ENCODE measurements at places on chromosomes 1 and 21.

- DNase-seq: no peak
Measured at GRCh38 chr1:208985231-208985630, 598.3 kb upstream of the CAMK1G start.

- DNase-seq: no peak
Measured at GRCh38 chr1:224433041-224433691, 1.4 kb downstream of the WDR26 start.

DNA sequence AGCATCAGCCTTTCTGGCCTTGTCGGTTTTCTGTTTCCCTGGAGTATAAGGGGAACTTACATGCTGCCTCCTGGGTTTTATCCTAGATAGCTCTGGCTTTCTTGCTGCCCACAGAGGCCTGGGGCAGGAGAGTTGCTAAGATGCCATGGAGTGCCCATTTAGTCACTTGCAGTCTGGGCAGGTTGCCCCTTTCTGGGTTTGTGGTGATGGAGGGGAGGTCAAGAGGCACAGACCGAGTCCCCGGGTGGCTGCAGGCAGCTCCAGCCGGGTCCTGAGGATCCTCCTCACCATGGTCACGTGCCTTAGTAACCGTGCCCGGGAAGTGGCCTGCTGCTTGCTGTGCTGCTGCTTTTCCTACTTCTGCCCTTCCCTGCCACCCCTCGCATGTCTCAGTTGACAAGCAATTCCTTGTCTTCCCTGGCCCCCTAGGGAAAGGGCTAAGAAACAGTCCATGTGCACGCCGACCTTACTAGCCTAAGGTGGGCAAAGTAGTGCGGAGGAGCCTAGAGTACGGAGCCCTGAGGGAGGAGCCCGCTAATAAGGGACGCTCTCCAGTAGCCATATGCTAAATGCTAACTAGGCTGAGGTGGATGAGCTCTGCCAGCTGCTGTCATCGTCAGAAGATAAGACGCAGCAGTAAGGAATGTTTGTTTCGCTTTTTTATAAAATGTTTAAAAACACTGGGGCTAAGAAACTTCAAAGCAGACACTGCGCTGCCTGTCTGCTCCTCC, 34.8 kb downstream of the CLCA1 start:
- DNase-seq: no peak

- no peak for DNase-seq
Measured at GRCh38 chr21:43811262-43812105, 22.1 kb downstream of the RRP1 start.

DNA sequence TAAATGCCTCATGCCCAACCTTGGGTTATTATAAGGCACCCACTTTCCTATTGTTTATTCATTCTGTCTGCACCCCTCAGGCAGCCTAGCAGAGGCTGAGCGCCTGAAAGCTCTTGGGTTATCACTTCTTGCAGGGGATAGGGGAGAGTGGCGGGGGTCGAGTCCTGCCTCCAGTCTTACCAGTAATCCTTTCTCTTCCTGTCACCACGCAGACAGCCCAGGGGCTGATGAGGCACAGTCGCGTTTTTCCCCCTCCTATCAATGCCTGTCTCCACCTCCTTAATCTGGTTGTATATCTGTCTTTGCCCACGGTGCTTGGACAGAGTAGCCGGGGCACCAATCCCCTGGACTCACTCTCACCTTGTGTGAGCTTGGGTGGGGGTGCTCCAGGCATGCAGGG, 733.1 kb downstream of the MATN1 start:
- DNase-seq: no peak

GRCh38 chr1:26418865-26419349, 8.3 kb downstream of the LIN28A start:
- DNase-seq: no peak

- DNase-seq: peak; percentile 62
Measured at GRCh38 chr21:42117229-42117966, 46.3 kb downstream of the UMODL1 start.

DNA sequence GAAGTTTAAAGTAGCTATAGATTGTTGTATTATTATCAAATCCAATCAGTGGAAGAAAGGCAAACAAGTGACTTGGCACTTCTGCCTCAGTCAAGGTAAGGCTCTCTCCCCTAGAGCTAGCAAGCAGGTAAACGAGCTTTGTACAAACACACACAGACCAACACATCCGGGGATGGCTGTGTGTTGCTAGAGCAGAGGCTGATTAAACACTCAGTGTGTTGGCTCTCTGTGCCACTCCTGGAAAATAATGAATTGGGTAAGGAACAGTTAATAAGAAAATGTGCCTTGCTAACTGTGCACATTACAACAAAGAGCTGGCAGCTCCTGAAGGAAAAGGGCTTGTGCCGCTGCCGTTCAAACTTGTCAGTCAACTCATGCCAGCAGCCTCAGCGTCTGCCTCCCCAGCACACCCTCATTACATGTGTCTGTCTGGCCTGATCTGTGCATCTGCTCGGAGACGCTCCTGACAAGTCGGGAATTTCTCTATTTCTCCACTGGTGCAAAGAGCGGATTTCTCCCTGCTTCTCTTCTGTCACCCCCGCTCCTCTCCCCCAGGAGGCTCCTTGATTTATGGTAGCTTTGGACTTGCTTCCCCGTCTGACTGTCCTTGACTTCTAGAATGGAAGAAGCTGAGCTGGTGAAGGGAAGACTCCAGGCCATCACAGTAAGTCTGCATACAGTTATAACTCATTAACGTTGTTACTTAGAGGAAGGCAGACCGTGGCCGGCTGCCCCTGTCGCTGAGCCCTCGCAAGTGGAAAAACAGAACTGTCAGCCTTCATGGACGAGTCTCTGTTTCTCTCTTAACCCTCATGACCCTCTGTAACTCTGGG, at the start of gene PALMD:
PALMD (plus strand) TSS at position 415 of the 833 bp plus-strand sequence; CDS start at position 620, 205 bp downstream.
- DNase-seq: no peak

- no peak for DNase-seq
Measured at GRCh38 chr1:41495210-41495948, 10.9 kb upstream of the EDN2 start.

DNA sequence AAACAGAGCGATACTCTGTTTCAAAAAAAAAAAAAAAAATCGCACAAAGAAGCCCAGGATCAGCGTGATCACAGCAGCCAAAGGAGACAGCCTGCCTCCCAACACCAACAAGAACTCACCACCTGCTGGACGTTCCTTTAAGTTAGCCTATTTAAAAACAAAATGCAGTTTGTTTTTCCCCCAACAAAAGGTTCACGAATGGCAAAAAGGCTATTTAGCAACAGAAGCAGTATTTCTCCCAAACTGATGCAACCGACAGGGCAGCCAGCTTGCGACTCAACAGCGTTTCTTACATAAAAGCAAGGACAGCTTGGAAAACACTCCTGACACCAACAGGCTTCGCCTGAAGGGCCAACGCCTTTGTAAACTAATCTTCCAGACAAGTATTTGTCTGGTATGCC, 6.8 kb downstream of the SSU72 start:
- DNase-seq: no peak

DNA sequence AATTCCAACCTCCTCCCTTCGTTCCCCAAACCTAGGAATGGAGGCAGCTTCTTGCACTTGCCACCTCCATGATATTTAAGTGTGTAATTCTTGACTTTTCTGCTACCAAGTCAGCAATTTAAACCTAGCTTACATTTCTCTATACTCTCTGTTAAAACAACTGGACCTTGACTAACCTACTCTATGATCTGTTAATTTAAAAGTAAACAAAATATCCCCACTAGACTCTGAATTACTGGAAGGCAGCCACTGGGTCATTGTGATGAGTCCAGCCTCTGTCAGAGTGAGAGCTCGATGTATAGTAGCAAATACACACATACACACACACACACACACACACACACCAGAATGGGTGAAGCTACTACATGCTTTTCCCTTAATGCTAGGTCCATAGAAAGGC, 40.0 kb upstream of the DHCR24 start:
- no peak for DNase-seq

- no peak for DNase-seq
Measured at GRCh38 chr1:20867847-20868246, 80.7 kb upstream of the HP1BP3 start.

DNA sequence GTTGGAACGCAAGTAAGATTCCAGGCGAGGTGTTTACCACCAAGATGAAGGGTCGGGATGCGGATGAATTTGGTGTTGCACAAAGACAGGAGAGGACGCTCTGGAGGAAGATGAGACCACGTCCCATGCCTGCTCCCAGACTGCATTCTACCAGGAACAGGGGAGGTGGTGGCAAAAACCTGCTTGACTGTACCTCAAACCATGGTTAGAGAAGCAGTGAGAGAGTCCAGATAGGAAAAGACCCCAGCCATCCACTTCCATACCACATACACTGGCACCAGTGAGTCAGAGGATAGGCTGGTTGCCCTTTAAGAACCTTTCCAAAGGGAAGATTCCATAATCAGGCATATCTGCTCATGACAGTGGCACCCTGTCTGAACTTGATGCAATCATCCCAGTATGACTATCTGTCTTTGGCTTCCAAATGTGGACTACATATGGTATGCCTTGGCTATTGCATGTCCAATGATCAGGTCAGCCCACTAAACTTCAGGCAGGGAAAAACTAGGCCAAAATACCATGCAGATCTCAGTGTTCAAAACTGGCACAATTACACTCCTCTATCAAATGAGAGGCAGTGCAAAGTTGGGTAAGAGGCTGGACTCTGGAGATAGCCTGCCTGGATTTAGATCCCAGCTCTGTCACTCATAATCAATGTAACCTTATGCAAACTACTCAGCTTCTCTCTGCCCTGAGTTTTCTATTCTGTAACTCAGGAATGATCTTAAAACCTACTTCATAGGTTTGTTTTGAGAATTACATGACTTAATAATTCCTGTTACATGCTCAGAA, 20.6 kb downstream of the NPR1 start:
- no peak for DNase-seq

GRCh38 chr21:46057111-46057709, 40.7 kb upstream of the COL6A2 start:
- no peak for DNase-seq

DNA sequence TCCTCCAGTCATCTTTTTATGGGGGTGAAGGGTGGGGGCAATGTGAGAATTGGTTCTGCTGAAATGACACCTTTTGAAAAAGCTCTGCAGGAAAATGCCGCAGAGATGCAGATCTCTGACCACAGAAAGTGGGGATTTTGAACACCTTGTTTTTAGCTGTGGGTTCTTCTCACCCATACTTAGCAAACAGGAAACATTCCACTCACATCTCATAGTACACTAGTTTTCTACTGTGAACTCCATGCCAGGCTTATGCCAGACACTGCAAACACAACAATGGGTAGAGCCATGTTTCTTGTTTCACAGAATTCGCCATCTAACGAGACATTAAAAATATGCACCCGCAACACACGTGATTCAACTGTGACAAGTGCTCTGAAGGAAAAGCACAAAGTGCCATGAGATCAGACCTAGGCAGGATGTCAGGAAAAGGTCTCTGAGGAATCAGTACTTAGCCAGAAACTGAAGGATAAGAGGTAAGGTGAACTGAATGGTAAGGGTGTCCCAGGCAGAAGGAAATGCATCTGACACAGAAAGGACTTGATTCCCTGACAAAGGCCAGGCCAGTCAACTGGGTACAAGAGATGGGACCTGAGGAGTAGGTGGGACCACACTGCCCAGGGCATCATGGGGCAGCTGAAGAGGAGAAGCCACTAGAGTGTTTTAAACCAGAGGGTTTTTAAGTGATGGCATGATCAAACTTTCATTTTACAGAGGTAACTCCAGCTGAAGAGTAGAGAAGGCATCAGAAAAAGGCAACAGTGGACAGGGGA, 83.8 kb upstream of the JAK1 start:
- no peak for DNase-seq

- no peak for DNase-seq
Measured at GRCh38 chr1:114700036-114700600, 4.8 kb upstream of the AMPD1 start.

GRCh38 chr1:38612951-38613350, 246.6 kb downstream of the RRAGC start:
- no peak for DNase-seq

DNA sequence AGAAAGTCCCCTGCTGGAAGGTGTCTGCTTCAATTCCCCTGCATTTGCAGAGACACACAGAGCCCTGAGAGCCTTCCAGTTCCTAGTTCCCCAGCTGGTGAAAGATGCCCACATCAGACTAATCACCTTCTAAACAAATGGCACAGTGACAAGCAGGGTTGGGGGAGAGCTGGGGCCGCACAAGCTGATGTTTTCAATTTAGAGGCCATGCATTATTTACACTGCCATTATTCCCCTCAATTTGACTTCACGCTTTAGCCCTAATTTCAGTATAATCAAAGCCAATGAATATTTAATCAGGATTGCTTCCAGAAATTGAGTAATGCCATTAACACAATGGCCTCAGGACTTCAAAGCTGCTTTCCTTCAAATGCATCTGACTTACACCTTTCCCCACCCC, 81.5 kb downstream of the BEND5 start:
- no peak for DNase-seq

- no peak for DNase-seq
Measured at GRCh38 chr1:62439652-62440371, 3.0 kb downstream of the USP1 start.

- no peak for DNase-seq
Measured at GRCh38 chr1:58829866-58830265, 46.0 kb upstream of the JUN start.

All from stimulated activated CD4-positive, alpha-beta T cell treated with anti-CD3 and anti-CD28 coated beads, TNF-alpha, amount 100 ng/mL, for 48 hours (primary cell).